ENCODE measurements at places on chromosomes 1 and 21.
A peak's percentile ranks its signal among the peaks of the same experiment; 100 is the strongest.

DNA sequence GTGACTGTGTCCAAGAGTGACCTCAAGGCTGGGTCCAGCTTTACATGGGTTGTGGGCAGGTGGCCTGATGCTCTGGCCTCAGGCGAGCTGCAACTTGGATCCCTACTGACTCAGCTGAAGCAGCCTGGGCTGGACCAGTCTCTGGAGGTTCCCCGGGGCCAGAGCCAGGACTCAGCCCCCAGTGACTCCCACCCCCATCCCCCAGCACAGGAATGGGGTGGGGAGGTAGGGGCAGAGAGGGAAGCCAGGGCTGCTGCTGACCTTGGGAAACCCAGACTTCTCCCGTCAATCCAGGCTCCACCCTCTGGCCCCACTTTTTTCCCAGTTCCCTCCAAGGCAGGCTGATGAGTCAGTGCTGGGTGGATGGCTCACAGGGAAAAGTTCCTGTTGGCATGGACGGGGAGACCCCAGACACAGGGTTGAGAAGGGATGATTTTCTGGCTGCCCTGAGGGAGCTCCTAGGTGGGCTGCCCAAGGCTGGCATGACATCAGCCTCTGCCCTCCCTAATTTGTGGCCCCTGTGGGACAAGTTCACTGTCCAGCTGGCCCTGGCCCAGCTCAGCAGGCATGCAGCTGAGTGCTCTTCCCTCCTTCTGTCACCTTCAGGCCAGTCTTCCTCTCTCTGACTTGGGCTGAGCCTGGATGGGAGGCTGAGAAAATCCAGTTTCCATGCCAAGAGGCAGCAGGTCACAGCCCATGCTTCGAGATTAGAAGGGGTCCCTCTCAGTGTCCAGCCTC is 2.2 kb downstream of the ZC3H12A start:
- peak; percentile 92 for DNase-seq
- no peaks in the 10 kb centered on the region for H3K27me3 ChIP-seq
- H3K4me3 ChIP-seq, result peak overlapping the region; percentile 43
- H3K36me3 ChIP-seq, result peaks cover 45% of the 10 kb centered on the region
- peak overlapping the region; percentile 62 for H3K27ac ChIP-seq

GRCh38 chr1:24043345-24044032 is 63.4 kb upstream of the SRSF10 start:
- no peak for DNase-seq
- H3K4me3 ChIP-seq, result no peak overlapping the region
- no peak overlapping the region for H3K27ac ChIP-seq
- H3K4me1 ChIP-seq, result peaks cover 8% of the 10 kb centered on the region
- no peaks in the 10 kb centered on the region for H3K27me3 ChIP-seq
- no peaks in the 10 kb centered on the region for H3K36me3 ChIP-seq

DNA sequence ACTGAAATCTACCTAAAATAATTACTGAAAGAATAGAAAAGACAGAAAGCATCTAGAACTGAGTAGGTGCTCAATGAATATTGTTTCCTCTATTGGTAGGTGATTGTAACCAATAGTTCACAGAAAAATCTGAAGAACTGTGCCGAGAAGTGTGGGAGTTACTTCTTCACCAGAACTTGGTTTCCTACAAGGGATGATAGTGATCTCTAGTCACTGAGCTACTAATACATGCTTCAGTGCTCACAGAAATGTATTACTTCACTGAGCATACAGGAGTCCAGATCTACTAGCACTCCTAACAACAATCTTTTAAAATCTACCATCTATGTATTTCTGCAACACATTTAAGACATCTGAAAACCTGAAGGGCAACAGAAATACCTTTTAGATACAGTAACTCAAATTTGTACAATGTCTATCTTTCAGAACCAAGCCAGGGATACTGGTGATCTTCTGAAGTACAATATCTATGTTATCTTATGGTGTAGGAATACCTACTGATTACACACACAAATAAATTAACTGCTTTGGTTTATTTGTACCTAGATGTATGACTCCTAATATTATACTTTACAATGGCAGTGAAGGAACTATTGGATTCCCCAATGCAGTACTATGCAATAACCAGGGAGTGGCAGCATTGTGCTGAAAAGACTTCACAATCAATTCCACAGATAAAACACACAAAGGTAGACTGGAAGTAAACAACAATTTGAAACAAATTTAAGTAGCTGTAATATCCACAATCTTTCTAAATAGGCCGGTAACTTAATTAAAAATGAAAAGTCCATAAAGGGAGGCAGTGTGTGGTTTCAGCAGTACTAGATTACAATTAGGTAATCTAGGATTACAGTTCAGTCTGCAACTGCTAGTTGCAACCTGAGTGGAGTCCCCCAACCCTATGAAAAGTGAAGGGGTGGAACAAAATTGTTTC is 243.0 kb downstream of the SLC45A1 start:
- H3K4me1 ChIP-seq, result peaks cover 7% of the 10 kb centered on the region
- H3K36me3 ChIP-seq, result peaks cover 6% of the 10 kb centered on the region
- H3K27ac ChIP-seq, result peak overlapping the region; percentile 84
- no peaks in the 10 kb centered on the region for H3K27me3 ChIP-seq
- DNase-seq, result peak; percentile 68
- no peak overlapping the region for H3K4me3 ChIP-seq

GRCh38 chr1:226044514-226045101 is 17.9 kb upstream of the H3-3A start:
- H3K4me1 ChIP-seq, result no peaks in the 10 kb centered on the region
- peak; percentile 79 for DNase-seq
- no peak overlapping the region for H3K4me3 ChIP-seq
- no peaks in the 10 kb centered on the region for H3K36me3 ChIP-seq

Data from mesenchymal stem cell (in vitro differentiated cells and primary cell).